Cardiac muscle cell (in vitro differentiated cells and primary cell): ENCODE measurements at places on chromosomes 12 and 14. TPM values are rescaled to one million over a fixed set of nuclear protein-coding genes. Genes with fewer than 3 reads are reported as not detected.

Gene LRRC43
- polyA plus RNA-seq: 2.0 and 6.0 TPM in 2 replicates

GRCh38 chr12:89632778-89633177, 75.9 kb downstream of the ATP2B1 start:
- H3K36me3 ChIP-seq: peaks cover 6% of the 10 kb centered on the region
- no peaks in the 10 kb centered on the region for H3K27me3 ChIP-seq
- no peaks in the 10 kb centered on the region for H3K4me1 ChIP-seq
- H3K27ac ChIP-seq: no peak overlapping the region
- H3K4me3 ChIP-seq: no peak overlapping the region

- H3K27me3 ChIP-seq: no peaks in the 10 kb centered on the region
- no peak overlapping the region for H3K27ac ChIP-seq
- DNase-seq: no peak
- peaks cover 9% of the 10 kb centered on the region for H3K4me1 ChIP-seq
These were observed 191.6 kb upstream of the SLC16A7 start for GRCh38 chr12:59404109-59404650.

GRCh38 chr12:107663277-107663676, 22.3 kb upstream of the PWP1 start:
- no peaks in the 10 kb centered on the region for H3K4me1 ChIP-seq
- H3K27ac ChIP-seq: no peak overlapping the region

Gene RNASE3
- polyA plus RNA-seq: not detected in 2 replicates

DNA sequence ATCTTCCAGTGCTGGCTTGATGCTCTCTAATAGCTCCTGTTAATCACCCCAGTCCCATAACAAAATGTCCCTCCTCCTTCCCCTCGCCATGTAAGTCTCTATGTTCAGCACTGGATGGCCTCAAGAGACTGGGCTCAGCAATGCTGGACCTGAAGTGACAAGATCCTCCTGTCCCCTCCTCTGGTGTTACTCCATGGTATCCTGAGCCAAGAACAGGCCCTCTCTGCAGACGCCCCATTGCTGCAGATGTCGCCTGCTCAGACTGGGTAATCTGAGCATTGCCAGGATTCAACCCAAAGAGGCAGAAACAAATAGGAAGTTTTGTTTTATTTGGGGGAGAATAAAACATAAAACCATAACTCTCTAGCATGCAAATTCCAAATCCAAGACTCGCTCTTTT, 149.7 kb downstream of the NTF3 start:
- H3K4me3 ChIP-seq: no peak overlapping the region
- H3K36me3 ChIP-seq: no peaks in the 10 kb centered on the region
- no peaks in the 10 kb centered on the region for H3K27me3 ChIP-seq
- no peak overlapping the region for H3K27ac ChIP-seq
- H3K4me1 ChIP-seq: peaks cover 14% of the 10 kb centered on the region
- no peak for DNase-seq

Gene PAX9
- 0.21 and 0.32 TPM in 2 replicates for polyA plus RNA-seq

DNA sequence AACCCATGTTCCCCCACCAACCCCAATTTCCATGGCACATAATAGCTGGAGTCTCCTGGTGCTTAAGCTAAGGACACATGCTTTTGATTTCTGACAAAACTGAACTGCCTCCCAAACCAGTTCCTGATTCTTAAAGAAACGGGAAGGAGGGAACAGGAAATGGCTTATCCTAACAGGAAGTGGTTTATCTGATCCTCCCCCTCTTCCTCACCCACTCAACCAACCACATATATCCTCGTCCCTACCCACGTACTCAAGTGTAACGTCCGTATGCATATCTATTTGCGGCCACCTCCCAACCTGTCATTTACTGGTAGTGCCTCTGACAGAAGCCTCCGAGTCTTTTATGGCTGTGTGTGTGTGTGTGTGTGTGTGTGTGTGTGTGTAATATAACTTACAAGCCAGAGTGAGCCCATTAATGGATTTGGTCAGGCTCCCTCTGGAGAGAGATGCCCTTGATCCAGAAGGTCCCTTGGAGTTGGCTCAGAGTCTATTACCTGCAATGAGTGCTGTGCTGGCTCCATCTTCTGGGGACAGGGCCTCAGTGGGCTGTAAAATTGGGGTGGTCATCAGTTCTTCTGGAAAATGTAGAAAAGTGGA, 7.7 kb downstream of the DAZAP2 start:
- H3K36me3 ChIP-seq: peaks cover 3% of the 10 kb centered on the region
- no peak overlapping the region for H3K4me3 ChIP-seq
- DNase-seq: peak; percentile 90
- H3K27ac ChIP-seq: no peak overlapping the region

Gene EML1
- 16.7 and 16.9 TPM in 2 replicates for polyA plus RNA-seq

Gene TMCC3
- polyA plus RNA-seq: 0.79 and 1.0 TPM in 2 replicates

DNA sequence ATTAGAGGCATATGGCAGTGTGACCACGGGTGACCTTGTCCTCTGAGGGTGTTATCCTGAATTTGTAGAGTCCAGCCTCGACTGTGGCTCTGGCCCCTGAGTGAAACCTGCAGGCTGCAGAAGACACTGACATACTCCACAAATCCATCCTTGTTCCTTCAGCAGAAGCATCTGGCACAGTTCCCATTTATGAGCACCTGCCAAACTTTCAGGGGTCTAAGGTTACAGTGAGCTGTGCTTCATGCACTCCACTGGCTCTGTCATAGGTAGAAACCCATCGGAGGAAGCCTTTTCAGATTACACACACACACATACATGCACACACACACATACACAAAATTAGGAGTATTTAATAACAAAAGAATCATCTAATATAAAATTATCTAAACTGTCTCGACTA, 13.6 kb upstream of the NUAK1 start:
- no peak overlapping the region for H3K27ac ChIP-seq
- peaks cover 4% of the 10 kb centered on the region for H3K4me1 ChIP-seq
- H3K36me3 ChIP-seq: no peaks in the 10 kb centered on the region
- DNase-seq: no peak

Gene CLEC9A
- not detected in 2 replicates for polyA plus RNA-seq

GRCh38 chr12:88805286-88805685, 225.0 kb upstream of the KITLG start:
- DNase-seq: no peak
- H3K4me1 ChIP-seq: no peaks in the 10 kb centered on the region
- H3K27ac ChIP-seq: no peak overlapping the region
- H3K36me3 ChIP-seq: no peaks in the 10 kb centered on the region
- no peak overlapping the region for H3K4me3 ChIP-seq

GRCh38 chr12:20808521-20808920, 2.0 kb upstream of the SLCO1B3 start:
- H3K4me1 ChIP-seq: no peaks in the 10 kb centered on the region
- no peaks in the 10 kb centered on the region for H3K27me3 ChIP-seq
- no peak for DNase-seq
- H3K36me3 ChIP-seq: no peaks in the 10 kb centered on the region
- no peak overlapping the region for H3K27ac ChIP-seq
